ENCODE measurements at places on chromosomes 12 and 14.

- DNase-seq = no peak
Measured at GRCh38 chr12:121467638-121468498, 68.0 kb downstream of the RNF34 start.

- DNase-seq = no peak
Measured at GRCh38 chr12:89544022-89544421, 18.2 kb upstream of the POC1B start.

DNA sequence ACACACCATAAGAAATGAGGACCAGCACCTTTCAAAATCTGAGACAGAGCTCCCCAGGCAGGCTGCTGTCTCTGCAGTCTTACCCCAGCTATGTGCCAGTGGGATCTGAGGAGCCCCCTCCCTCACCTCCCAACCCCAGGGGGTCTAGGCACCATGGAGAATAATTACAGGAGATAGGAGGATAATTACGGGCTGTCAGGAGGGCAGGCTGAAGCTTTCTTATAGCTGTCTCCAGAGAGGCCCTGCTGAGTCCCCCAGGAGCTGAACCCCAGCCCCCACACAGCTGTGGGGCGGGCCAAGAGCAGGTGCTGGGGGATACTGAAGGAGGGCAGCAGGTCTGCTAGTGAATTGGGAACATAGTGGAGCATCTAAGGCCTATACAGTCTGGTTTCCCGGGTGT is 6.8 kb downstream of the CPNE6 start:
- DNase-seq = no peak

DNA sequence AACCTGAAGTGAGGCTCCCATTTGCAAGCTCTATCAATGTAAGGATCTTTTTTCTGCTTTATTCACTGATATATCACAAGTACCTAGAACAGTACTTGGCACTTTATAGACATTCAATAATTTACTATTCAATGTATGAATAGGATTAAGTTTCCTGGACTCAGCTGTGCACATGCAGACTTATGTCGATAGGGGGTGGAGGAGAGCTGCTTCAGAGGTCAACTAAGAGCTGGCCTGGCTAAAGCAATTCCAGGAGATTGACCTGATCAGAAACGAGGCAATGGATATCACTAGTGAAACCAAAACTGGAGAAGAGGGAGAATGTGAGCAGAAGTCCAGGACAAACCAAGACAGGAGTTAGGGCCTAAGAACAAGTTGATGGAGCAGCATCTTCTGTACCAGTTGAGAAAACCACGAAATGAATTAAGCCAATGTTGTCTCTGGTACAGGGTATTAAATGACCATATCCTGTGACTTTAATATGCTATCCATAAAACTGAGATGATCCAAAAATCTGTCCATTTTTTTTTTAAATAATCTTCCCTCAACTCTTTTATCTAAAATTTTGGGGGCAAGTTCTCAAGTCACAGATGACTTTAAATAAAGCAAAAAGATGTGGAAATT is 169.2 kb downstream of the PIK3C2G start:
- no peak for DNase-seq

DNA sequence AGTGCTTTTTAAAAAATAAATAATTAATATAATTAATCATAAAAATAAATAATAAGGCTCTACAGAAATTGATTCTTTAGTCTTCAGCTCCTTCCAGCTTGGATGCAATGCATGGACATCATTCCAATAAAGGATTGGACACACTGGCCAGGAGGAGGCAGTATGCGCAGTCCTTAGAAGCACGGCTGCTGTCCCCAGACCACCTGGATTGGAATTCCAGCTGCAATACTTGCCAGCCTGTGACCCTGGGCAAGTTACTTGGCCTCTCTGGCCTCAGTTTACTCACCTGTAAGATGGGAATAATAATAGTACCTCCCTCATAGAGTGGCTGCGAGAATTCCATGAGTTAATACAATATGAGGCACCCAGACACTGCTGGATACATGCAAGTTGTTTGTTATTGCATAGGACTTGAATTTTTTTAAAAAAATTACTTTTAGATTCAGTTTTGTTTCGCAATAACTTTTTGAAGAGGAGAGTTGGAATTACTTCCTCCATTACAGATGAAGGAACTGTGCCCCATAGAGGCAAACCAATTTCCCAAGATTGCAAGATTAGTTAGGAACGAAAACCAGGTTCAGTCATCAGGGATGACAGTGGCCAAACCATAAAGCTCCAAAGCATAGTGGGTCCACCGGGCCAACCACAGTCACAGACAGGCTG is 12.2 kb downstream of the RPH3A start:
- DNase-seq = no peak

All from CD4-positive, alpha-beta T cell treated with Interleukin-6 at 100 ng/mL for 8 hours (primary cell).